ENCODE measurements at places on chromosomes 11 and 22.

GRCh38 chr11:102451681-102452460, 694 bp downstream of the TMEM123 start:
- DNase-seq = peak; percentile 52

- DNase-seq = no peak
These were observed 26.7 kb downstream of the TMEM184B start for GRCh38 chr22:38246046-38246658.

DNA sequence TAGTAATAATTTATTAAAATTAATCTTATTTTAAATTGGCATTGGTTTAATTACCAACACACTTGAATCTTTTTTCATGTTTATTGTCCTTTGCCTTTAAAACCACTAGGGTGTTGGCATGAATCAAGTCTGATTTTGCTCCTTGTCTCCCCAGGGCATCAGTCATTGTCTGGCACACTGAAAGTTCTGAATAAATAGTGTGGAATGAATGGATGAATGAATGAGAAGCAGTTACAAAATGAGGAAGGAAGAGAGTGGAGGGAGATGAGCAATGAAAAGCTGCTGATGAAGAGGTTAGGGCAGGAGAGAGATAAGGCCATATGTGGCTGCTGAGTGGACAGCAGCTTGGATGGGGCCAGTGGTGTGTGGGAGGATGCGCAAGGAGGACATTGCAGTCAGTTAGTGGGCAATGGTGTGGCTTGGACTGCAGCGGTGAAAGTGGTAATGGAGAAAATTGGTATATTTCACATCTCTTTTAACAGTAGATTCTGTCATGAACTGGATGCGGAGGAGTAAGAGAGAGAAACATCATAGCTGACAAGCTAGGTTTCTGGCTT, 132.0 kb downstream of the SPON1 start:
- DNase-seq = no peak

DNA sequence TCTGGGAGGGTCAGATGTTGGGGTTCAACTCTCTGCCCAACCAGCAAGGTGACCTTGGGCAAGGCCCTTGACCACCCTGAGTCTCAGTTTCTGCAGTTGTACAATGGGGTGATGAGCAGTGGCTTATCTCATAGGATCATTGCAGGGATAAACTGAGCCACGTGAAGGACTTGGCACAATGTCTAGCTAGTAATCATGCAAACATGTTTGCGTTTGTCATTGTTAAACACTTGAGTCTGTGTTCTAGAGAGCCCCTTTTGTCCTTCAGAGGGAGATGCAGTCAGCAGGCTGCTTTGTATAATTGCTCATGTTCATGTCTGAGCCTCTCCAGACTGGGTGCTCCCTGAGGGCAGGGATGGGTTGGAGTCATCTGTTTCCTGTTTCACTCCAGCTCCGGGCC, 15.8 kb downstream of the CD82 start:
- no peak for DNase-seq

- DNase-seq = no peak
These were observed 20.1 kb upstream of the CARS1 start for GRCh38 chr11:3077189-3077836.

DNA sequence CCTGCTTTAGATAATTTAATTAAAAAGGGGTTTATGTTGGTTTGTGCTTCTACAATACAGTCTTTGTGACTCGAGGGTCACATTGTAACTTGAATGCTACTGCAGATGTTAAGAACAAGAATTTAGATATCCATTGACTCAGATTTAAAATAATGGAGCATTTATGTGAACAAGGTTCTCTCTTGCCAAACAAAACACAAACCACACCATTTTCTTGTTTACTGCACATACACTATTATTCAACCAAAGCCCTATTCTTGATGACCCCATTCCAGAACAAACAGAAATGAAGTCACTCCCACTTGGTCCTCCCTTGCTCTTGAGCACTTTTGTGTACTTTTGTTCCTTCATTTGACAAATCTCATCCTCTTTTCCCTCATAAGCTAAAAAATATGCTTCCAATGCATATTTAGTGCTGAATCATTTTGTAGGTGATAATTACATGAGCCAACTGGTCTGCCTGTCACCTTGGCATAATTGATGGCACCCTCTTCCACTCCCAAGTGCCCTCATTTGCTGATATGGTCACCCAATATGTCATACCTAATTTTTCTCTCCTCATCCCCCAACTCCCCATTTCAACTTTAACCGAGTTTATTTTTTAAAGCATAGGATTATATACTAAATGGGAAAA, 2.8 kb downstream of the C11orf71 start:
- DNase-seq = no peak

DNA sequence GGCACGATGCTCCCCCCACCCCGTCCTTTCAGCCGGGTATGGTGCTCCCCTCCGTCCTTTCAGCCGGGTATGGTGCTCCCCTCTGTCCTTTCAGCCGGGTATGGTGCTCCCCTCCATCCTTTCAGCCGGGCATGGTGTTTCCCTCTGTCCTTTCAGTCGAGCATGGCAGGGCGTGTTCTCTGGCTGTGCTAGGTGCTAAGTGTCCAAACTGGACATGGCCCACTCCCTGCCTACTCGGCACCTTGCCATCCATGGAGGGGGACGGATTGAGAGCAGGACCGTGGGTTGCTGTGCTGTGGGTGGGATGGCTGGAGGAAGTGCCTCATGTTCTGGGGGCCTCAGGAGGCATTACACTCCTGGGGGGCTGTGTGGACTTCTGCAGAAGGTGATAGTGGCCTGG, 45.5 kb downstream of the MUC6 start:
- no peak for DNase-seq

DNA sequence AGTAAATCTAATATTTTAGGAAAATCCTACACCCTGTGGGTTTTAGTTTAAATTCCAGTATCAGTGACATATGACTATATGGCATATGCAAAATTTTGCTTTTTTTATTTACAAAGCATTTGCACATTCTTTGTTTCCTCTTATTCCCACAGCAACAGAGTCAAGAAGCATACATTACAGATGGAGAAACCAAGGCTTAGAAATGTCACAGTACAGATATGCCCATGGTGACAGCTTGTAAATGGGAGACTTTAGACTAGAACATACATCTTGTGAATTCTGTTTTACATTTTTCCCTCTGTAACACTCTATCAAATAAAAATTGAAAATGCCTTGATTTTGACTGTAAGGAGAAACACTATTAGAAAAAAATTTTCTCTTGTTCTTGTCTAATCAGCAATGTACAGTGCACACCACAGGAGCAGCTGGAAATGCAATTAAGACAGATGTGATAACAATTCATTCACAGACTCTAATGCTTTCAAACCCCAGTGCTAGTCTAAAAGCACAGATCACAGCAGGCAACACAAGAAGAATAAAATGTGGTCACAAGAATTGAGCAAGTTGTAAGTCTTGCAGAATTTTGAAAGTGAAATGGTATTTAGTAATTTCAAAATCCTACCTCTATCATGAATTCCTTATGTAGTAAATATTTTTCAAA, 375.9 kb downstream of the LUZP2 start:
- DNase-seq = no peak

GRCh38 chr22:45413368-45414211, at the start of the genes RIBC2 and SMC1B:
Gene RIBC2 (plus strand): TSS chr22:45413693. CDS start chr22:45413887, 194 bp downstream.
Gene SMC1B (minus strand): TSS chr22:45413599. CDS start chr22:45413567, 32 bp downstream.
- DNase-seq = peak; percentile 57

DNA sequence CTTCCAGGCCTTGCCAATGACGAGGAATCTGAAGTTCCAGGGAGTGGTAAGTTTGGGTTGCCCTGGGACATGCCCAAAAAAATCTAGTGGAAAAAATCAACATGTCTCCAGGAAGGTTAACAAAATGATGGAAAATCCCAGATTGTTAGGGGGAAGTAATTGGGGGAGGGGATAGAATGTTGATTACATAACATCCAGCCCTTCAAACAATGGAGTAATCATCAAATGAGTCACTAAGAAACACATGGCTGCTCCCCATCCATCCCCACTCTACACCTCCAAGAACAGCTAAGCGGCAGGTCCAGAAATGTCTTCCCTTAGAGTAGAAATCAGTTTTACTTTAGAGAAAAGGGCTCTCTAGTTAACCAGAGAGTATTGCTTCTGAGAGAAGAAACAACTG, 94.9 kb downstream of the ETS1 start:
- DNase-seq = no peak

DNA sequence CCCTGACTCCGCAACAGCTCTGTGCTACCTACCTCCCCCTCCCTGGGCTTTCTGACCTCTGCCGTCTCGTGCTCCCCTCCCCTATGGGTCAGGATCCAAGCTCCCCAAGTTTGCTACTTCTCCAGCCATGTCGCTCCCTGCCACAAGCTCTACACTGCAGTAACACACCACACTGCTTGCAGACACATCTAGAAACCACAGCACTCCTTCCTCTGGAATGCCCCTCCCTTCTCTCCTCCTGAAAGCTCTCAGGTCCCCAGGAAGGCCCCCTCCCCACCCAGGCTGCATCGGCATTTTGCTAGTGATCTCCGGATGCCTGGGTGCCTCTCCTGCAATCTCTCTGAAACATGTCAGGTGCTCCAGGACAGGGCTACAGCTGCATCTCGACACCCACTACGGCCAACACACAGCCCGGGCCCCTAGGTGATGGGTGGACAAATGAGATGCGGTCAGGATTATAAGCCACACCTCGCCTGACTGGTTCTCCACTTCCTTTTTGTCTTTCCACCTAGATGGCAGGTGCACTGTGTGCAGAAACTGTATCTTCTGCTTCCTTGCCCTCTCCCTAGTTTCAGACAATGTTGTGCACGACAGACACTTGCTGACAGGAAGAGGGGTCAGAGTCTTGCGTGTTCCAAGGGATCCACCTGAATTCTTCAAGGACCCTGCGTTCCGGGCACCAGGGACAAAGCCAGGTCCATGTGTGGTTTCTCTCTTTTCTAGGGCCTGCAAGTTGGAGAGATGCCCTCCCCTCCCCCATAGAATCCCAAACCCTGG, 22.9 kb downstream of the RPUSD4 start:
- DNase-seq = no peak

GRCh38 chr11:125345421-125346178, 150.5 kb downstream of the FEZ1 start:
- DNase-seq = no peak

DNA sequence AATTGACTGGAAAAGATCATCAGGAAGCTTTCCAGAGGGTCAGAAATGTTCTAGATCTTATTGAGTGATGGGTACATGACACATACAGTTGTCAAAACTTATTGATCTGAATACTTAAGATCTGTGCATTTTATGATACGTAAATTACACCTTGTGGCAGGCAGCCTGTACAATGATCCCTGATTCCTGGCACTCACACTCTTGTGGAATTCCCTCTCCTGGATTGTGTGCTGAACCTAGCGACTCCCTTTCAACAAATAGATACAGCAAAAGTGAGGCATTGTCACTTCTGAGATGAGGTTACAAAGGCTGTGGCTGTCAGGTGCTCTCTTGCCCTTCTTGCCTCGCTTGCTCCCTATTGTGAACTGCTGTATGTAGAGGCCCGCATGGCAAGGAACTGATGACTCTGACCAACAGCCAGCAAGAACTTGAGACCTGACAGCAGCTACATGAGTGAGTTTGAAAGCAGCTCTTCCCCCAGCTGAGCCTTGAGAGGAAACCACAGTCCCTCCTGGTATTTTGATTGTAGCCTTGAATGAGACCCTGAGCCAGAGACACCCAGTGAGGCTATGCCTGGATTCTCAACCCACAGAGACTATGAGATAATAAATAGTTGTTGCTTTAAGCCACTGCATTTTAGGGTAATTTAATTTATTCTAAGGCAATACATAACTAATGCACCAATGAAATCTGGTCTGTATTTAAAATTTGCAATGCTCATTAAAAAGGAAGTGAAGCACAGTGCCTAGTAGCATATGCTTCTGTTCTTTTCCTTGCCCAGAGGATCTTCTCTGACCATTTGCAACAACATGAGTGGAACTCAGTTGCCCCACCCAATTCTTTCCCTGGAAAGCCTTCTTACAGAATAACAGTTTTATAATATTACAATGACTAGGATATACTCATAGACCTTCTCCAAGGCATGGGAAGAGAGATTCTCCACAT, 60.5 kb upstream of the IZUMO1R start:
- DNase-seq = no peak

DNA sequence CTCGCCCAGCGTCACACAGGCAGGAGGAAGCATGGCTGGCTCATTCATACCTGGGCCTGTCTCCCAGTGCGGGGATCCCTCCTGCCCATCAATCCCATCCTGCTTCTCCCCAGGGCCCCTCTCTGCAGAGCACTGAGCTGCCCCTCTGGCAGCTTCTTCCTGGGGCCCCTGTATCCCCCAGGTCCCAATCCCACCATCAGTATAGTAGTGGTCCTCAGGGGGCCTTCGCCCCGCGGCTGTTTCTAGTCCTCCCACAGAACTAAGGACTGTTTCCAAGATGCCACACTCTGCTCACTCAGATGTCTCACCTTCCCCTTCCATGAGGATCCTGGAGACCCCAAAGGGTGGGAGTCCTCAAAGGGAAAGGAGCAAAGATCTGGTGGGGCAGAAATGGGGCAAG, 97.6 kb downstream of the PDE2A start:
- DNase-seq = no peak

DNA sequence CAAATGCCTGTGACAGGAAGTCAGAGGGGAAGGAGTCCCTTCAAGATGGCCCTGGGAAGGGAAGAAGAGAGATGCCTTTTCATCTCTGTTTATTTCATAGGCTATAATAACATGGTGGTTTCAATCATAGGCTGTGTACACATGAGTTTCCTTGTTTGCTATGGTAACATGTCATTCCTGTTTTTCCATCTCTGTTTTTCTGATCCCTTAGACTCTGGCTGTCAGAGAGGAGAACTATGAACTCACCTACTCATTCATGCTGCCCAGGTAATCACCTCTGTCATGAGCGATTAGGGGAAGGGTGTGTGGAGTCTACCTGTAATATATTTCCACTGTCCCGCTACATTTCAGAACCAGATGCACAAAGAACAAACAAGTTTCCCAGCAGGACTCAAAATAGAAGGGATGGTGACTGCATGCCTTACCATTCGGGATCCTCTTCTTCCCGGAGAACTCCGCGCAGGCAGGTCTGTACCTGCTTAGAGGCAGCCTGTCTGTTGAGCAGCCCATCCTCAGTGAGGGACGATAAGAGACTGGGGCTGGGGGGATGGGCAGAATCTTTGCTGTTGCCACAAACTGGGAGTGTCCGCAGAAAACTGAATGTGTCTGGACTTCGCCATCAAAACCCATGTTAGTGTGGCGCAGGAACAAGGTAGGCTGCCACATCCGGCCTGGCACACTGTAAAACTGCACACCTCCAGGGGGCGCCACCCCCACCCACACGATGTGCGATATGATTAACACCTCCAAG, 7.1 kb upstream of the PEX26 start:
- no peak for DNase-seq

DNA sequence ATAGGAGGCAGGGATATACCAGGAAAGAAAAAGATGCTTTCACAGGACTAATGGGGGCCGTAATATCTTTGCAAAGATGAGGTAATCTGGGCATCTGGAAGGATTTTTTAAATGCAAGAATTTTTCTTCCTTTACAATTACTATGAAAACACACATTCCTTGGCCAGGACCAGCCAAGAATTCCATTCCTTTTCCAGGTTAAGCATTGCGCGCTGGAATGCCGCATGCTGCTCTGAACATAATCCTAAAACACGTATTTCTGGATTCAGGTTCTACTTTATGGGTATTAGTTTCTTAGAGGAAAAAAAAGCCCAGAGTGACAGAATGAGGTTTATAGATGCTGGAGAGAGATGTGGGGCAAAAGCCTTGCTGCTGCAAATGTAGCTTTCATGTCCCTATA, 99.4 kb upstream of the SORL1-AS1 start:
- no peak for DNase-seq

- DNase-seq = peak; percentile 71
These were observed 8.7 kb downstream of the DRAP1 start for GRCh38 chr11:65927904-65928397.

- DNase-seq = peak; percentile 67
These were observed 14.0 kb downstream of the PSMD13 start for GRCh38 chr11:250740-251299.
